ENCODE measurements at places on chromosomes 4 and X.
A peak's percentile ranks its signal among the peaks of the same experiment; 100 is the strongest.

DNA sequence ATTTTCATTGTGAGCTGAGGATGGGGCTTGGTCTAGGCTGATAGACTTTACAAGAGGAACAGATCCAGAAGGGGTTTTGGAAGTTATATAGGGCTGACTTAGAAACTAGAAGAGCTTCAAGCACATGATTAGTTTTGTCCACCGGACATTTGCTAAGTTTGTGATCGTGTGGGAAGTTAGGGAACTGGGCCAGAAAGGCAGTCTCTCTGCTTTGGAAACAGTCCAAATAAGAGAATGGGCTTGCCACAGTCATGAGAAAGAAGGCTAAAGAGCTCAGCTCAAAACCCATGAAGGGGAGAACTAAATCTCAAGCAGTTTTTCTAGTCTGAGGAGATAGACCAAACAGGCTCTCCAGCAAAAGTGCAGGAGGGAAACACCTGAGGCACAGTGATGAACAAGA, 67.8 kb downstream of the ZNF674 start:
- DNase-seq, result peak; percentile 1

- no peak for DNase-seq
Measured at GRCh38 chr4:111405989-111406388, 739.3 kb upstream of the FAM241A start.

DNA sequence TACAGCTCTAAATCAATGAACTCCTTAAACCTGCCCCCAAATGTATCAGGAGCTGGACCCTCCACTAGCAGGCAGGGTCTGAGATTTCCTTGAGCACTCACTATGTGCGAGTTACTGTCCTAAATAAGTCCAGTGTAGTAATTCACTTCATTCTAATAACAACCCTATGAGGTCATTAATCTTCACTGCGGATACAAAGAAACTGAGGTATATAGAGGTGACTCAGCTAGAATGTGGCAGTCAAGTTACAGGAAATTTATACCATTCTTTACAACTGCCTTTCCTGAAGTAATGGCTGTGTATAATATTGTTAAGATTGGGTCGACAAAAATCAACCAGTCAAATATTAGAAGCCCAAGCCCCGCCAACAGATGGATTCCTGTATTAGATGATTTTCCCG, 473.9 kb upstream of the FTHL17 start:
- DNase-seq, result no peak

GRCh38 chrX:65601530-65602220, 65.8 kb upstream of the MSN start:
- peak; percentile 43 for DNase-seq

DNA sequence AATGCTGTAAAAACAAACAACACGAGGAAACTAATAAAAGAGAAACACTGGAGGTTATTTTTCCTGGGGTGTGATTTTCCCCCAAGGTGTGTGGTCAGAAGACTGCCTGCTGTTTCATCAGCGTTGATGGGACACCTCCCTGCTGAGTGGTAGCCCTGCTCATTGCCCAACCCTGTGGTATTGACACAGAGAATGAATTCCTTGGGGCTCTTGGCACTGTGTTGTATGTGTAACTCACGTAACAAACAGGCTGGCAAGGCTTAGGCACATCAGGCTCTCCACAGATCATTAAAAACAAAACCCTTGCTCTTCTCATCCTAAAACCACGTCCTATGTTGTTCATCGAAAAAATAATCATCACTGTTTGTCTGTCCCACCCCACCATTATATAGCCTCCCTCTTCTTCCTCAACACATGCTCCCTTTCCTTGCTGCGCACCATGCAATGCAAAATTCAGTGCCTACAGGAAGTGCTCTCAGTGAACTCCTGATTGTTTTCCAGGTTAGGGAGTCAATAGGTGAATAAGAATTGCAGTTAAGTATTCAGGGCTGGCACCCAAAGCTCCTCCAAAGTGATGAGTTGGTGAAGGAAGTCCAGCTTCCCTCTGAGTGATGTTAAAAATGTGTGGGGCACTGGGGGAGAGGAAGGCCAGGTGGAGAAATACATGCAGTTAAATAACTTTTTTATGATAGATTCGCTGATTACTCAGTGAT, 11.4 kb upstream of the PUDP start:
- DNase-seq, result no peak

GRCh38 chr4:26344901-26345564, 24.2 kb downstream of the RBPJ start:
- DNase-seq, result no peak

GRCh38 chr4:115607311-115607710, 493.9 kb upstream of the NDST4 start:
- DNase-seq, result no peak

DNA sequence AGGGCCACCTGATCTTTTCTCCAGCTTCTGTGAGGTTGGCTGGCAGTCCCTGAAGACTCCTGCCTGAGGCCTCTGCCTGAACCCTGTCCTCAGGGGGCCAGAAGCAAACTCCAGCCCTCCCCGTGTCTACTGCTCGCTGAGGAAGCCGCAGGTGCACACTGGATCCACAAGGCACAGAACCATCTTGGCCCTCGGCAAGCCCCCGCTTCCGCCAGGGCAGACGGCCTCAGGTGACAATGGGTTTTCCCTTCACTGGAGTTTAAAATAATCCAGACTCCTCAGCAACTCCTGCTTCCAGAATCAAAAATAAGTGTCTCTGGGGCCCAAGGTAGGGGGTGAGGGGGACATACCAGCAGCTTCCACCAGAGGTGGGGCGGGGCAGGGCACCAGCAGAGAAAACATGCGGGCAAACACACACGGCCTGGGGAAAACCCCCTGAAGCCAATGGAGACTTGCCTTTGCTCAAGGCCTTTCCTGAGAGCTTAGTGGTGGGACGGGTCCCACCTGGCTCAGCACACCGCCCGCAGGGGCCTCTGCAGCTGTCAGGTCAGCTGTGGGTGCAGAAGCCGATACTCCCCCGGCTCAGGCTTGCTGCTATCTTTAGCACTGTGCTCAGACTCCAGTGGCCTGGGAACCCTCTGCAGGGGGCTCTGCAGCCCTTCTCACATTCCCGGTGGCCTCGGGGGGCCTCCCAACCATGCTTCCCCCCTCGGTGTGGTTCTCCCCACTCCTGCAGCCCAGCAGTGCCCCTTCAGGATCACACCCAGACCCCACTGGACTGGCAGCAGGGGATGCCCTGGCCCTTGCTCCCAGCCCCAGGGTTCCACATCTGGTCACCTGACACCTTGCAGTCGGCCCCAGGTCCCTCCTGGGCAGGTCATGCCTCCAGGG, 1.9 kb downstream of the MYL5 start:
- DNase-seq, result no peak
